ENCODE measurements at places on chromosomes 5 and 9.

DNA sequence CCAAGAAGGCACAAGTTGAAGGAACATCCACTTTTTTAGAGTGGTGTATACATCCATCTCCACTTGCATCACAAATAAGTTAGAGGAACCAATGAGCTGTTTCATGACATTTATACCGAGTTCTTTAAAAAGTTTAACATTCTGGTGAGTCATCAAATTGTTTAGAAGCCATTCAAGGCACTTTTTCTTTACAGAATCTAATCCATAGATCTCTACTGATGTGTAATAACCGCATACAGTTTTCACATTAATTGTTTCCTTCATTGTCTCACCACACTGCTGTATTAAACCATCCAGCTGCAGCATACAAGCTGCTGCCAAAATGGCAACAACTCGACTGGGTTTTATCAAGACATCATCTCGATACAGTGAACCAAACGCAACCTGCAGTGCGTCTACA, 744 bp downstream of the GMCL2 start:
- no peak for DNase-seq

DNA sequence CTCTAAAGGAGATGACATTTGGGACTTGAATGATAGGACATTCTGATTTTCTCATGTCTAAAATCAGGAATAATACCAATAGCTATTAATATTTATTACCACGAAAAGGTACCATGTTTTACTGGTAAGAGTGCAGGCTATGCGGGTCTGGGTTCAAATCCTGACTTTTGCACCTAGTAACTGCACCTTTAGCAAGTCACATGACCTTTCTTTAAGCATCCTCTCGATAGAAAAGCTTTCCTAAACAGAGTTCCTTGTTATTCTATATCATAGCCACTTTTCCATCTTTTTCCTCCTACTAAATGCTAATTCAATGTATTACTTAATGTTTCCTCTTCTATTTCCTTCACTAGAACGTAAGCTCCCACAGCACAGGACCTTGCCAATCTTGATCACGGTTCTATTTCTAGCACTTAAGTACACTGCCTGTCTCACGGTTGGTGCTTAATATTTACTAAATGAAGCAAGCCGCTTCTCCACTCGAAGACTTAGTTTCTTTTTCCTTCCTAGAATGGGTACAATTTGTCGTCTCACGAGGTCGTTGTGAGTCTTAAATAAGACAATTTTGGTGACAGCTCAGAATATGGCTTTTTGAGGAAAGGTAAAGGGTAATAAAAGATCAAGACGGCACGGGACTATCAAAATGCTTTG, 816 bp downstream of the RBM18 start:
- no peak for DNase-seq

GRCh38 chr5:178063277-178063676, 50.1 kb upstream of the N4BP3 start:
- DNase-seq: no peak

DNA sequence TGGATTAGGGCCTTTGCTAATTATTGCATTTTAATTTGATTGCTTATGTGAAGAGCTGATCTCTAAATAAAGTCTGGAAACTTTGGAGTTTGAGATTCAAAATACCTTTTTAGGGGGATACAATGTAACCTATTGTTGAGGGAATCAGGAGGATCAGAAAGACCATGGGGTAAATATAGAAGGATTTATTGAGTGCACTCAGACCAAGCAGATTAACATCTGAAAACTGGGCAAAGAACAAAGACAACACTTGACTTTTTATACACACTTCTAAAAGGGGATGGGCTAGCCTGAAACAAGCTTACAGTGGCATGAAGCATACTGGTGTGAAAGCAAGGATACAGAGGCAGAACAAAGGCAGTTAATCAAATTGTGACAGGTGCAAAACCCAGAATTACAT, 174.3 kb downstream of the MRPS30 start:
- DNase-seq: no peak

- DNase-seq: no peak
Observed at GRCh38 chr9:111051400-111051799, 13.1 kb upstream of the LPAR1 start.

- DNase-seq: no peak
Observed at GRCh38 chr9:13282998-13283397, 3.5 kb upstream of the MPDZ start.

- no peak for DNase-seq
Observed at GRCh38 chr5:81817980-81818379, 67.1 kb upstream of the SSBP2 start.

DNA sequence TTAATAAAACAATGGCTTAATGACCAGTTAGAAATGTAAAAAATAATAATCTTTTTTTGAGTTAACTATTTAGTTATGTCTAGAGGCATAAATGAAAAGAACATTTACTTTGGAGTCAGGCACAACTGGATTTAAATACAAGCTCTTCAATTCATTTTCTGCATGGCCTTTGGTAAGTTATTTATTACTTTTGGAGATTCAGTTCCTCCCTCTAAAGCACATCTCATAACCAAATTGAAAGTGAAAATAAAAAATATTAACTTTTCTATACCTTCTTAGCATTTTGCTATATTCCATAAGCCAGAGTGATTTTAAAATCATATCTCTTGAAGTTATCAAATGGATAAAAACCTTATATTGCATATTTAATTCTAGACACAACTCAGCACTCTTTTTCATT, 434.9 kb upstream of the SMARCA2 start:
- DNase-seq: no peak

DNA sequence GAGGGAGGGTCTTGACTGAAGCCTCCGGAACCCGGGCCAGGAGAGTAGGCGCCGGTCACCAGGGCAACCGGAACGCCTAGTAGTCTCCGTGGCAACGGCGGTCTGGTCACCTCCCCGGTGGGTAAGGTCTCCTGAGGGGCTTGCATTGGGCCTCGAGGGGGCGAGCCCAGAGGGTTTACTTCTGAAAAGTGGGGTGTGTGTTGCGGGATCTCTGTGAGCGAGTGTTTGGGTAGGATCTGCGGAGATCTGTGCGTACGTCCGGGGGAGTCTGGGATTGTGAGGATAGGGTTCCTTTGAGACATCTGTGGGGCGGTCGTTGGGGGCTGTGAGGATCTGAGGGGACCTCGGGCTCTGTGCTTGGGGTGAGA, at the start of gene FAM221B:
Gene FAM221B (minus strand): TSS at position 17 of the 368 bp plus-strand sequence. CDS start 2,571 bp downstream, outside the sequence.
- DNase-seq: no peak

- no peak for DNase-seq
Observed at GRCh38 chr9:88766778-88767503, 224.3 kb upstream of the S1PR3 start.

DNA sequence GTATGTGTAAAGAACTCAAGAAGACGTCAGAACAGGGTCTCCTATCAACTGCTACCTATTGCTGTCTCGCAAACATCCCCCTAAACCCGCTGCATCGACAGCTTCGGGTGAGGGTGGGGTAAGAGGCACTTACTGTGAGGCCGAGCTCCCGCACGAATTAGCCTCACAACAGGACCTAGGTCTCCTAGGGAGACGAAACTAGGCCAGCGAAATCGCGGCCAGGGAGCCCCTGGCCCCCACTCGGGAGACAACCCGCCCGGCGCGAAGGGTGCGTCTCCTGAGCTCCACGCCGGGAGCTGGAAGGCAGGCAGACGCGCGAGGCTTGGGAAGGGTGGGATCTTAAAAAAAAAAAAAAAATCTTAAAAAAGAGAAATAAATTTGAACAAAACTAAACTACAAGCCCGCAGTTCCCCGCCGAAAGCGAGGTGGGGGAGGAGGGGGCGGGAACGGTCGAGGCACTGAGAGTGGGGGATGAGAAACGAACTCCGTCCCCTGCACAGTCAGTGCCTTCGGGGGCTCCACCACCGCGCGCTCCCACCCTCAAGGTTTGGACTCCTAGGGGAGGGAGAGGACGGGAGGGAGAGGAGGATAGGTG, 33.0 kb upstream of the NFIB start:
- no peak for DNase-seq

DNA sequence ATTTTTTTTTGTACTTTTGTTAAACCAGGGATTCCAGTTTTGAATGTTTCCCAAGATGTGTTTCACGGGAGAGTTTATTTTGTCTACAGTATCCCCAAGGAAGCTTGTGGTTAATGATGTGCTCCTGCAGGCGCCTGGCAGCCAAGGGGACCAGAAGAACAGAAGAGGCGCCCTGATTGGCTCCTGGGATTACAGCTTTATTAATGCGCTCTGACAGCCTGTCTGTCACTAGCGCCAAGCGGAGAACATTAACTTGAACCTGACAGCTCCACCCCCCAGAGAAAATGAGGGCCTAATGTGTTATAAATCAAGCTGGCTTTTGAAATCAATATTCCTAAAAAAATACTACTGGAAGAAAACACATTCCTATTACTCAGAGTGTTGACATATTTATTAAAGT, 5.0 kb upstream of the FBXL7 start:
- DNase-seq: no peak

- no peak for DNase-seq
Observed at GRCh38 chr5:138177941-138178515, 402 bp downstream of the BRD8 start.

DNA sequence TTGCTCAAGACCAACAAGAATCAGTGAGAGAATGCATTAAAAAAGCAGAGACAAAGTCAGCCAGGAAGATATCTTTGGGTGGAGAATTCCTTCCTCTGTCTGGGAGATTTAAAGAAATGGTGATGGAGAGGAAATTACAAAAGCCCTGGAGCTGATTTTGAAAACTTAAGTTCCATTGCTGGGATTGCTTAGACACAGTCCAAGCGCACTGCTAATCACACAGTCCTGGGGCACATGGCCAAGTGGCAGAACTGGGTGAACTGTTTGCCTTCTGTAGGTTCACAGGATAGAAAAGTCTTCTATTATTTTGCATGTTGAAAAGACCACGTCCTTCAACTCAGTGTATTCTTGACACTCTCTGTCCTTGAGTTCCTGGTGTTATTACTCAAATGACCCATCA, 284.9 kb upstream of the FBXL7 start:
- no peak for DNase-seq

DNA sequence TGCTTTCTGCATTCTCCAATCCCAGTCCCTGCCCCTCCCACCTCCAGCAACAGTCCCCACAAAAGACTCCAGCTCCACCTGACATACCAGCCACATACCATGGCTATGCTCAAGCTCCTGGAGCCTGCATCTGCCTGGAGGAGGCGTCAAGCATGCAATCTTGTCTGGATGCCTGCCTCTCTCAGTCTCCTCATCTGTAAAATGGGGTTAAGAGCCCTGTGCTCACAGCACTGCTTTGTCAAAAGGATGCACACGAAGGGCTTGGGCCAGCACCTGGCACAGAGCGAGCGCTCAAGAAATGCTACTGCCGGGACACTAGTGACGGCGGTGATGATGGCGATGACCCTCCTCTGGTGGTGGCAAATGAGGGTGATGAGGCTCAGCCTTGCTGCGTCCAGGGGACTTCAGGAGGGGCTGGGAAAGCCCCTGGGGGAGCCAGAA, 202.9 kb upstream of the IER5L start:
- DNase-seq: no peak

GRCh38 chr9:117247266-117247665, 167.6 kb downstream of the ASTN2 start:
- DNase-seq: peak; percentile 20

DNA sequence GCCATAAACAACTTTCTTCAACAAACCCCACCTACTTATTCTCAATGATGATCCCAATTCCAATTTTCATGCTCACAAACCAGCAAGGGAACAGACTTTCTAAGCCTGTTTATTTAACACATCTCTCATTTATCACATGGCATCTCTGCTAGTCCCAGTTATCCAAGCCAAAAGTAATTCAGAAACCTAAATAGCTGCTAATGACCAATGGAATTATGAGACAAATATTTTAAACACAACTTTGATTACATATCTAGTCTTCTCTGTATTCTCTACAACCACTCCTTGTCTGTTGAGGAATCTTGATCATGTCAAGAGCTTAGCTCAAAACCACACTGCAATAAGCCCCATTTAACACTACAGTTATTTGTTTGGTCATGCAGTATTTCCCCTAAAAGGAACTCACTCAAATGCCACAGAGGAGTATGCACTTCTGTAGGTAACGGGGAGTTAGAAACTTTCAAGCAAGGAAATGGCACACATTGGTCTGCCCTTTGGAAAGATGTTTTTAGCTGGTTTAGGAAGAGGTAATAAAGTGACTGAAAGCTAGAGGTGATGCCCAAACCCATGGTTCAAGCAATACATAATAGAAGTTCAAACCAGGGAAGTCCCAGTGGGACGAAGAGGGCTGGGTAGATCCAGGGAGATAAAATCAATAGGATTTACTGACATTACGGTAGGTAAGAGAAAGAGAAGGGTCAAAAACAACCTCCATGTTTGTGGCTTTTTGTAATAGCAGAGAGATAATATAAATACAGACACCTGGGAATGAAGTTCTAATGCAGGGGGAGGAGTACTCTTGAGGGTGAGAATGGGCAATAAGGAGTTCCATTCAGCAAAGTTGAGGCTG, 42.1 kb upstream of the HTR4 start:
- DNase-seq: no peak

DNA sequence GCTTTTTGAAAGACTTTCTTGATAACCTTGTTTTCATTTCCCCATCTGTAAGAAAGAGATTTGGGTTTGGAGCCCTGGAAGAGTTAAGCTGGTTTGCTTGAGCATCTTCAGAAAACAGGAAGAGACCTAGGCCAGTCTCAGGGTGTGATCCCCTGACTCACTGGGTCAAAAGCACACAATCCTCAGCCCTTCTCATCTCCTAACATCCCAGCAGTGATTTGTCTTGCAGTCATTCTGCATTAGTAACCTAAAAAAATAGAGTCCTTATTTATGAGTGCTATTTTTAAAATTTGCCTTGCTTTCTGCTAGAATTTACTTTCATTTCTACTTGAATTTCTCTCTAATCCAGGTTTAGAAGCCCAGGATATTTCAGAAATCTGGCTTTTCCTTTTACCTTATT, 16.4 kb upstream of the ARSB start:
- no peak for DNase-seq

DNA sequence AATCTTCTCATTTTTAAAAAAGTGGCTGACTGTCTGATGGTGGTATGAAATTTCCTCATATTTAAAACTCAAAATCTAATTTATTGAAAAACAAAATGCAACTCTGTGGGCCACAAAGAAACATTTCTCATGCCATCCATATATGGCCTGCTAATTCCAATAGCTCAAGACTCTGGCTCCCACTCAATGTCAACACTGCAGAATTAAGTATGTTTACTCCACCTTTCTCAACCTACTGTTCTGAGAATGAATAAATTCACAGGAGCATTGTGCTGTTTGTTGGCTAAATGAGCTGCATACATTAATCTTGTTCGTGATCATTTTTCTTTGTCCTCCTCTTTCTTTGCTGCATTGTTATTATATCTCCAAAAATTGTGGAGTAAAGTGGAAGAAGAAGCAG, 79.5 kb upstream of the GABRG2 start:
- no peak for DNase-seq

GRCh38 chr9:14311956-14312685, 1.8 kb downstream of the NFIB start:
- DNase-seq: no peak

DNA sequence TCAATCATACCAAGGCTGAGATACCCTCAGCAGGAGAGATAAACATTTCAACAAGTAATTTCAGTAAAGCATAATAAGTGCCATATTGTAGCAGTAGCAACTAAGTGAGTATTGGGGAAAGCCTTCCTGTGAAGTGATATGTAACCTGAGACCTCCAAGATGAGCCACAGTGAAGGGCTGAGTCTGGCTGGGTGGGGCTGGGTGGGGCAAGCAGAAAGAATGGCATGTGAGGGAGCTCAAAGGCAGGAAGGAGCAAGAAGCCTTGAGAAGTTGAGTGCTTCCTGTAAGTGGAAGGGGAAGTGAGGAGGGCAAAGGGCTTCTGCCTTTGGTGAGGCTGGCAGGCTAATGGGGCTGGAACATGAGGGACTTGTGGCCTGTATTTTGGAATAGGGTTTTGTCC, 19.7 kb upstream of the ASTN2 start:
- DNase-seq: no peak

- DNase-seq: no peak
Observed at GRCh38 chr9:613771-614347, 227.6 kb upstream of the DMRT1 start.

GRCh38 chr5:107289030-107289714, 381.6 kb downstream of the EFNA5 start:
- no peak for DNase-seq
